ENCODE measurements at places on chromosomes 7 and 10. TPM values are rescaled to one million over a fixed set of nuclear protein-coding genes. Genes with fewer than 3 reads are reported as not detected.

The SMARCD3 gene
- 22.0 TPM for total RNA-seq

The CALHM3 gene
- total RNA-seq = not detected

The VSTM2A gene
- total RNA-seq = not detected

The NCAPG2 gene
- total RNA-seq = 3.2 TPM

The KIF5B gene
- total RNA-seq = 146 TPM

The FAM3C gene
- 80.5 TPM for total RNA-seq

- no peak for DNase-seq
Observed at GRCh38 chr7:28330384-28331070, 81.8 kb upstream of the CREB5 start.

DNA sequence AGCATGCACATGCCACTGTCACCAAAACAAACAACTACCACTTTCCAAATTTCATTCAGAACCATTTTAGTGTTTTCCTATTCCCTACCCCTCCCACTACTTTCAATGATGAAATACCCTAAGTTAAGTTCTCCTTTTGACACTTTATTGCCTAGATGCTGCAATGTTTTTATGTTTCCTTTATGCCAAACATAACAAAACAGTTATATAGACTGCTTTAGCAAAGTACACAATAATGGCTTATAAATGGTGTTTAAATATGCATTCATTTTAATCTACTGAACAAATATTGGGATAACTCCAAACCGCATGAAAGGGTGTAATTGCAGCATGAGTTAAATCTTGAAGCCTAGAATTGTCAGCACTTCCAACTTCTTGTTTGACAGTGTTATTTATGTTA, 69.2 kb downstream of the PHYHIPL start:
- DNase-seq = no peak

DNA sequence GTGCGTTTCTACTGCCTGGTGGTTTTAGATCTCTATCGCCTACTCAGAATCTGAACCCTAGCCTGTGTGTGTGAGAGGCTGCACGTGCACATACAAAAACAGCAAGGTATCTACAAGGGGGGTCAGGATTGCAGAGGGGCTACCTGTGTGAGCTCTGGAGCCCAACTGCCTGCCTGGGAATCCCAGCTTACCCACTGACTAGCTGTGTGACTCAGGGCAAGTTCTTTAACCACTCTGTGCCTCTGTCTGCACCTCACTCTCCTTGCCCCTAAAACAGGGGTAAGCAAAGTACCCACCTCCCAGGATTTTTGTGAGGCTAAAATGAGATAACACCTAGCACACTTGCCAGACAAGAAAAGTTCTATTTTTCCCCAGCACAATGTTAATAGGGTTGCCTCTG, 32.5 kb downstream of the DLG5 start:
- no peak for DNase-seq

- DNase-seq = no peak
Observed at GRCh38 chr10:63677001-63677400, 155.8 kb downstream of the REEP3 start.

DNA sequence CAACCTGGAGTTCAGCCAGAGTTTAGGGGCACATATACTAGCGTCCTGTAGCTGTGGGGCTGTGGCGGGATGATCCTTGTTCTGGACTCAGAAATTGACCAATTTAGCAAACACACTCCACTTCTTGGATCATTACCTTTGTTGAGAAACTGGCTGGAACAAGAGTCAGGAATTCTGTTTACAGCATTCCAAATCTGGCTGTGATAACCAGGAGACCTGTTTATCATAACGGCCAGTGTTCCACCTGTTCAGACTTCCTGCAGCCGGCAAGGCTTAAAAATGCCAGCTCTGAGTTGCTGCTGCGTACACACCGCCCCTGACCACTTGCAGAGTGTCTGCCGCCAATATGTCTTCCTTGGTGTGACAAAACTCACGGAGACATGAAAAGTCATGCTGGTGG, 64.8 kb downstream of the ARMC3 start:
- no peak for DNase-seq
